ENCODE measurements at places on chromosomes 6 and 20.

DNA sequence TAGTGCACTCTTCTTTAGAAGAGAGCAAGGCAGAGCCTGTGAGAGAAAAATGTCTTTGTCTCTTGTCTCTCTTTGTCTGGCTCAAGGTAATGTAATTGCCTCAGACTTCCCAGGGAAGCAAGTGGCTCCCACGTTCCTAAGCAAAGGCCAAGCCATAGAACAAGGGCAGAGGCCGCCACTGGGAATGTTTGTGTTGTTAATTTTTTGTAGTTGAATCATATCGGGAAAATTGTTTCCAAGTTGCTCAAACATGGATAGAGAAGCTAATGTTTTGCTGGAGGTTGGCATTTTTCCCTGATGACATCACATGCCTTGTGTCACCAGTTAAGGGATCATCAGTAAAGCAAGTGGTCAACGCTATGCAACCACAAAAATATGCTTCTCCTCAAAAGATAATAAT, 211.5 kb upstream of the FOXA2 start:
- no peak for DNase-seq

- no peak for DNase-seq
Observed at GRCh38 chr20:43667341-43668132, 623 bp downstream of the MYBL2 start.

- no peak for DNase-seq
Observed at GRCh38 chr6:35718911-35719381, 17.9 kb upstream of the ARMC12 start.

- DNase-seq, result no peak
Observed at GRCh38 chr6:146901940-146902816, 302.0 kb upstream of the STXBP5 start.

DNA sequence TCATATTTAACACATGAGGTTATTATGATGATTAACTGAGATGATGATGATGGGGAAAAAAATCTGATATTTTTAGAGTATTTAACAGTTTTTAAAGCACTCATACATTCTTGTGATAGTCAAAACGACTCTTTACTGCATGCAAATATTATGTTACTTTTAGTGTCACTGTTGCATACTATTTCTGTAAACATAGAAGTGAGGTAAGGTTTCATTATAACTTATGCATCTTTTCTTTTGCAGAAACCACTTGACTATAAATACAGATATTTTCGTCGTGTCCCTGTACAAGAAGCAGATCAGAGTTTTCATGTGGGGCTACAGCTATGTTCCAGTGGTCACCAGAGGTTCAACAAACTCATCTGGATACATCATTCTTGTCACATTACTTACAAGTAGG, 30.1 kb downstream of the FBXO9 start:
- DNase-seq, result no peak

DNA sequence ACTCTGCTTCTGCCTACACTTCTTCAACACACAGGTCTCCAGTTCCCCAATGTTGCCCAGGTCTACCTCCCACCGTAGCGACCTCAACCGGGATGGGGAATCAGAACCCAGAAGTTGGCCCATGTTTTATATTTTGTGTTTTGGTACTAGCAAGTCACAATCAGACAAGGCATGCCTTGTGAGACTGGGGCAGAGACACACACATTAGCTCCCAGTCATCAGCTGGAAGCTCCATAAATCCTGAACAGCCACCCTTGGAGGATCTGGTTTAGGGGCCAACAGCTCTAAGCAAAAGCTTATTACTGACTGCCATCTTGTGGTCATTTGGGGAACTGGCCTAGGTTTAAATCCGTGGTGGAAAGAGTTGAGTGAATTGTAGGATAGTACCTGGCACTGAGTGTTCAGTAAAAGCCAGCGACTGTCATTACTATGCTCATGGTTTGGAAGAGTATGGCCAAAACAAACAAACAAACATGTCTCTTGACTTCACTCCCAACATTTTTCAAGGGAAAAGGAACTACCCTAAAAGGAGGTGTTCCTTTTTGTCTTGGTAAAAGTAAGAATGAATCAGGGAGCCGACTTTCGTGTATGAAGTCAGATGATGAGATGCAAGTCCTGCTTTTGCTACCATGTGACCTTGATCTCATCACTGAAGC, 40.5 kb downstream of the PIM1 start:
- peak; percentile 40 for DNase-seq

DNA sequence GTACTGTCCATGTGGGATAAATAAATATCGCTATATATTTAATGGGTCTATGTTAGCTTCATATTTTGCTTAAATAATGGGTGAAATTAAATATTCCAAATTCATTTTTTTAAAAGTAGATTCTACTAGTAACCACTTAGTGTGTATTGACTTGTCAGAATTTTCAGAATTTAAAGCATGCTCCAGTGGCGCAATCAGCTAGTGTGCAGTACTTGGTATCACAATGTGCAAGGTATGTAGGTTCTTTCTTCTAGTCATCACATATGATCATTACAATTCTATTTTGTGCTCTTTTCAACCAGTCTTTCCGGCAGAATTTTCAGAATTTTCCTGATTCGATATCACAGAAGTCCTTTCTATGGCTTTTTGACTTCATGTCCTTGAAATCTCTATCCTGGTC, 32.6 kb downstream of the PDE7B start:
- no peak for DNase-seq

- DNase-seq, result no peak
Observed at GRCh38 chr20:57802765-57803507, 93.1 kb upstream of the PMEPA1 start.

DNA sequence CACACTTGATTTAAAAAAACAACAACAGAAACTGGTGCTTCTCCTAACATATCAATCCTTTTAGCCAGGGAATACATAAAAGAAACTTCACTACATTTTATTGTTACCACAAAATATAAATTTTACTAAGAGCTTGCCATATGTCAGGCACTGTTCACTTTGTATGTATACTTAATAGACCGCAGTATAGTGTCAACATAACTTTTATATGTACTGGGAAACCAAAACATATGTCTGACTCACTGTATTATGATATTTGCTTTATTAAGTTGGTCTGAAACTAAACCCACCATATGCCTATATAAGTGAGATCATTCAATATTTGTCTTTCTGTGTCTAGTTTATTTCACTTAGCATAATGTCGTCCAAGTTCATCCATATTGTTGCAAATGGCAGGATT, 108.4 kb downstream of the KLHL32 start:
- DNase-seq, result no peak

DNA sequence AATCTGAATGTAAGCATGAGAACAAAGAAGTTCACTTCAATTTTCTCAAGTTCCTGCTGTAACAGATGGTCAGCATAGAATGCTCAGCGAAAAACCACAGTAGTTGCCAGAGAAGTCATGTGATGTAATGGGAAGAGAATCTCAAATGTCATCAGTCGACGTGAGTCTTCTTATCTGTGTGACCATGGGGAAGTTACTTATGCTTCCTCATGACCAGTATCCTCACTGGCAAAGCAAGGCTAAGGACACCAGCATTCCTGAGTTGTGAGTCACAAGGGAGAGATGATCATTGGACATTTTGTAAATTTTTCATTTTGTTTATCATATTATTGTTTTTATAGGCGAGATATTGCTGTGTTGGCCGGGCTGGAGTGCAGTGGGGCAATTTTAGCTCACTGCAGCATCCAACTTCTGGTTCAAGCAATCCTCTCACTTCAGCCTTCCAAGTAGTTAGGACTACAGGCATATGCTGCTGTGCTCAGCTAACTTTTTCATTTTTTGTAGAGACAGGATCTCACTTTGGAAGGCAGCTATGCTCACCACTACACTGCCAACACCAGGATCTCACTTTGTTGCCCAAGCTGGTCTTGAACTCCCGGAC, 21.9 kb downstream of the SGK1 start:
- no peak for DNase-seq

DNA sequence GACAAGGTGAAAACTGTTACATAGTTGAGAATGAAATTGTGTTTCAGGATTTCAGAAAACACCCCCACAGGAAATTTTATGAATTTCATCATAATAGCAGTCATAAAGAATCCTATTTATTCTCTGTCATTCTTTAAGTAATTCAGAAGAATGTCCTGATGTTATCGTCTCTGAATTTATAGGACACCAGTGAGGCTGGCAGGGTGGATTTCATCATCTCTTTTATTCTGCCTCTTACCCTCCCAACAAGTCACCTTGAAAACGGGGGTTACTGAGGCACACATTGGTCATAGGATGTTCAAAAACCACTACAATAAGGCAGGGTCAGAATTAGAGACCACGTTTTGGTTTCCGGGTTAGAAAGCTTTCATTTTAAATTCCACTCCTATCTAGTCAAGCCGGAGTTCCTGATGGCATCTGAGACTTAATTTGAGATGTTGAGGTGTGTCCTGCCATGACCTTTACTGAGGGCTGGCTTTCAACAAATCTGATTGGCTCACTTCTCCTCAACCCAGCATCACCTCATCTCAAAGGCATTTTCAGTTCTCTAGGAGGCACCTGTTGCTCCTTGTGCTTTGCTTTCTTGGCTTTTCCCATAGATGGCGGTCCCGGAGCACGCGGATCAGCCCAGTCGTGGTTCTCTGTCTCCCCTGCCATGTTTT, 230.6 kb upstream of the SUPT3H start:
- DNase-seq, result no peak

GRCh38 chr6:117538615-117539014, 56.1 kb downstream of the DCBLD1 start:
- no peak for DNase-seq

DNA sequence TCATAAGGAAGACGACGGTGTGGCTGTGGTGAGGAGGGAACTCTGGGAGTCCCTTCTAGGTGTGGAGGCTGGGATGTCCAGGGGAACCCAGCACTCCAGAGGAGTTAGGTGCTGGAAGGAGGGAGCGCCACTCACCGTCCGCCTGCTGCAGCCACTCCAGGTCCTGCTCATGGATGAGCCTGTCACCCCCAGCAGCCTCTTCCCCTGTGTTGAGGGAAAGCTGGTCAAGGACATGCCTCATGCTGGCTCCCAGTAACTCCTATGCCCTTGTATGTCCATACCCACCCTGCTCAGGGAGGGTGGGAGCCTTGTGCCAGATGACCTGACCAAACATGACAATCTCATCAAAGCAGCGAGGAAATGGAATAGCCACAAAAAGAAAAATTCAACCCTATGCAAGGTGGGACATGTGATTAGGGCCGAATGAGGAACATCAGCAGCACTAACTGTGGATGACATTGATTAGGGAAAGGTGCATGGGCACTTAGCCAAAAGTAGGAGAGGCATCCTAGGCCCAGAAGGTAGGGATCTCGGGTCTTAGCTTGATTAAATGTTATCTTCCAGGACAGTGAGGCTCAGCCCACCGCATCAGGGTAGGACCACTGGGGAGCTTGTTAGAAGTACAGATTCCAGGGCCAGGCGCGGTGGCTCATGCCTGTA, 3.0 kb downstream of the DNPH1 start:
- no peak for DNase-seq

DNA sequence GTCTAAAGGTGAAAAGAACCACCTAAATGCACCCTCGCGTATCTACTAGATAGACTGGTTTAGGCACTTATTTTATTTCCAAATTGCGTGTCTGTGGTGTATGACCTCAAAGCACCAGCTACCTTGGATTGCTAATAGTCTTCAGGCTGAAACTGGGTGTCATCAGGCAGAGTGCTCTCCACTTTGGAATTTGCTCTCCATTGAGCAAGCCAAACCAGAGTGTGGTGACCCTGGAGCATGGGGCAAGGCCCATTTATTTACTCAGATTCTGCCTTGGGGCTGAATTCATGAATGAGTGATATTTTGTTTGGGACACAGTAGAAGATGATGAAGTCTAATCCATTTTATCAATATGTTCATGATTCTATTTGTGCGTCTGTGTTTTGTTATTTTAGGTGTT, 812.8 kb upstream of the SLC35B3 start:
- no peak for DNase-seq

GRCh38 chr6:68527691-68528090, 107.4 kb upstream of the ADGRB3 start:
- no peak for DNase-seq

DNA sequence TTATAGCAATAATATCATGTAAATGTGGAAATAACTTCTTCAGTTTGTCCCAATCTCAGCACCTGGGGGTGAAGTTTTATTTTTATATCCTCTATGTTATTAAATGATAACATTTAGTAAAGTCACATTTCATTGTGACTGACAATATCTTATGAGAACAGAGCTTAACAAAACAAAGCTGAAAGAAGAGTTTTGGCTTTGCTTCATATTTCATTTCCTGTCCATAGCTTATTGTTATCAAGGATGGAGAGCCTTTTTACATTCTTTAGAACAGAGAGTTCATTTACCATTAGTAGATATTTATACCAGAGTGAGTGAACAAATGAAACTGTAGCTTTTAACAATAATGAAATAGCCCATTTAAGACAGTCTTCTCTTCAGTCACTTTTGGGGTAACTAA, 231.9 kb upstream of the SGK1 start:
- no peak for DNase-seq

DNA sequence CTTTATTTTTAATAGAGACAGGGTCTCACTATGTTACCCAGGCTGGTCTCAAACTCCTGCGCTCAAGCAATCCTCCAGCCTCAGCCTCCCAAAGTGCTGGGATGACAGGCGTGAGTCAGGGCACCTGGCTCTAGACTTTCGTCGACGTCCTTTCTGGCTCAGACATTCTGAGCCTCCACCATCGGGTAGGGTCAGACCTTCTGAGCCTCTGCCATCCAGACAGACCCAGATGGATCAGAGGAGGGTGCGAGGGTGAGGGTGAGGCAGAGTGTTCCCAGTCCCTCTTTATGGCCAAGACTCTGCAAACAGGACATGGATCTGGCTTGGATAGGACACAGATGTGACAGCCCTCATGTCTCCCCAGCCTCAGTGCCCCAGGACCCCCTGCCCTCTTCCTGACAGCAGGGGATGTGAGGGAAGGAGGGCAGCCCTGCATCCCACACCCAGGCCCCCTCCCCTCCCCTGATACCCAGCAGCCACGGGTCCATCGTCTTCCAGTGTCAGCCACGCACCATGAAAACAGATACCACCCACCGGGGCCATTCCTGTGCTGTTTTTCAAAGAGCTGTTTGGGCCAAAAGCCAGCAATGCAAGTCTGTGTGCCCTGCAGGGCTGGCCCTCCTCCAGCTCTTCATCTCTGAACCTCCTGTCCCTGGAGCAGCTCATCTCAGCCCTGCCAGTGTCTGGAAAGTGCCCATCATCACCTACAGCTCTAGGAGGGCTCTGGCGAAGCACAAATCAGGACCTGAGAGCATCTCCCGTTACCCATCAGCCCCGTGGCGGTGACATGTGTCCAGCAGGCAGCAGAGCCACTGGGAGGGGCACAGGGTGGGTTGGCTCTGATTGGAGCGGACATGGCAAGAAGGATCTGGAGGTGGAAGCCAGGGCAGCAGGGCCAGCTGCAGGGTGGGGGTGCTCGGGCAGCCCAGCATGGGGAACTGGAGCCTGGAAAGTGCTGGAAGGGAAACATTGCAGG, 208.4 kb downstream of the PREX1 start:
- no peak for DNase-seq

GRCh38 chr6:114131945-114132344, 161.0 kb upstream of the HDAC2 start:
- DNase-seq, result no peak

GRCh38 chr20:61719691-61720347, 345.9 kb downstream of the TAF4 start:
- no peak for DNase-seq
